ENCODE measurements at places on chromosomes 7 and 10. TPM values are rescaled to one million over a fixed set of nuclear protein-coding genes. Genes with fewer than 3 reads are reported as not detected.

Gene CRTAC1
- total RNA-seq, result not detected

GRCh38 chr10:78894089-78894840 lies 174.5 kb upstream of the ZMIZ1 start:
- DNase-seq, result no peak
- H3K27ac ChIP-seq, result no peak overlapping the region
- H3K4me3 ChIP-seq, result no peak overlapping the region
- H3K27me3 ChIP-seq, result no peaks in the 10 kb centered on the region
- no peaks in the 10 kb centered on the region for H3K36me3 ChIP-seq
- H3K4me1 ChIP-seq, result no peaks in the 10 kb centered on the region

GRCh38 chr10:127578961-127579305 lies 29.8 kb downstream of the NPS start:
- no peak overlapping the region for H3K4me3 ChIP-seq
- H3K27ac ChIP-seq, result no peak overlapping the region
- H3K27me3 ChIP-seq, result no peaks in the 10 kb centered on the region

DNA sequence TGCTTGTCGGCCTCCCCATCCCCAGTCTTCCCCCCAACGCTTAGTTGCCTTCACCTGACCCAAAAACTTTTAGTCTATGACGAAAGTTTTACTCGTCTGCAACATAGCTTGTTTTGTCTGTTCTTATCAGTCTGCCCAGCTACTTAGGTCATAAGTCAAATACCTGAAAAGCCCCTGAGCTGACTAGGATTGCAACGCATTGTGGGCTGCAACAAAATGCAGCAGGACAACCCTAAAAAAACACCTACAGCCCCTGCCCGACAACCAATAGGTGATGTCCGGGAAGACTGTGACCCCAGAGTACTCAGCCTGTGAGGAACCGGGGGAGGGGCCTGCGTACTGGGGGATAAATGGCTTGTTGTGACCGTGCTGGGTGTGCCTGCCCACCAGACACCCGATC lies 19.3 kb upstream of the GPER1 start:
- peaks cover 18% of the 10 kb centered on the region for H3K4me1 ChIP-seq
- no peak for DNase-seq
- no peak overlapping the region for H3K27ac ChIP-seq
- no peaks in the 10 kb centered on the region for H3K36me3 ChIP-seq
- H3K27me3 ChIP-seq, result peaks cover 4% of the 10 kb centered on the region

GRCh38 chr7:18553605-18554003 lies 58.1 kb downstream of the HDAC9 start:
- H3K27ac ChIP-seq, result no peak overlapping the region
- no peaks in the 10 kb centered on the region for H3K36me3 ChIP-seq
- no peak for DNase-seq
- no peak overlapping the region for H3K4me3 ChIP-seq
- H3K4me1 ChIP-seq, result no peaks in the 10 kb centered on the region

All from CD4-positive, alpha-beta T cell (primary cell).